ENCODE measurements at places on chromosomes 4 and X.

- no peak for DNase-seq
These were observed 49.2 kb downstream of the VSIG4 start for GRCh38 chrX:65990702-65991101.

- no peak for DNase-seq
These were observed 742.6 kb downstream of the FAT4 start for GRCh38 chr4:126057371-126057770.

GRCh38 chrX:149527705-149528104, 13.1 kb upstream of the EOLA1 start:
- no peak for DNase-seq

DNA sequence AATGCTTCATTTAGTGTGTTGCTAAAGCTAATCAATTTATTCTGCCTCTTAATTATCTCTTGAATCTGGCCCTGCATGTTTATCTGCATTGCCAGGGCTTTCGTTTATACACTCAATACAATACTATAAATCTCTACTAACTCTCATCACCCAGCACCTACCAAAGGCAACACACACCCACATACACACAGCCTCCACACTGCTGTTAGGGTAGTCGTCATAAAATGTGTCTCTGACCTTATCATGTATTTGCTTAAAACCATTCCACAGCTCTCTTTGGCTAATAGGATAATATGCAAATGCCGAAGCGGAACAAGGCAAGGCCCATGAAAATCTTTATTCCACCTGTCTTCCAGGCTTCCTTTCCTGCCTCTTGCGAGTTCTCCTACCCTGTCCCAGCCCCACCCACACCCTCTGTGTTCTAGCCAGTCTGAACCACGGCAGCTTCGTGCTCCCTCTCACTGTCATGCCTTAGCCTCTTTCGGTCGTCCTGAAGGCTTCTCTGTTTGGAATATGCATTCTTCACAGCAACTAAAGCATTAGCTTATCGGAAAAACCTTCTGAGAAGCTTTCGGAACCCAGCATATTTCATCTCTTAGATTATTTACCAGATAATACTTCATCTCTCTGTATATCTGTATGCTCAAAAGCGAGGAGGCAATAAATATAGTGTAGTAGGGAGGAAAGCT, 333.5 kb downstream of the TENM3 start:
- DNase-seq, result no peak

- DNase-seq, result no peak
These were observed 985.6 kb upstream of the PCDH7 start for GRCh38 chr4:29734343-29735213.

GRCh38 chr4:169202145-169202699, 68.5 kb downstream of the SH3RF1 start:
- DNase-seq, result no peak

DNA sequence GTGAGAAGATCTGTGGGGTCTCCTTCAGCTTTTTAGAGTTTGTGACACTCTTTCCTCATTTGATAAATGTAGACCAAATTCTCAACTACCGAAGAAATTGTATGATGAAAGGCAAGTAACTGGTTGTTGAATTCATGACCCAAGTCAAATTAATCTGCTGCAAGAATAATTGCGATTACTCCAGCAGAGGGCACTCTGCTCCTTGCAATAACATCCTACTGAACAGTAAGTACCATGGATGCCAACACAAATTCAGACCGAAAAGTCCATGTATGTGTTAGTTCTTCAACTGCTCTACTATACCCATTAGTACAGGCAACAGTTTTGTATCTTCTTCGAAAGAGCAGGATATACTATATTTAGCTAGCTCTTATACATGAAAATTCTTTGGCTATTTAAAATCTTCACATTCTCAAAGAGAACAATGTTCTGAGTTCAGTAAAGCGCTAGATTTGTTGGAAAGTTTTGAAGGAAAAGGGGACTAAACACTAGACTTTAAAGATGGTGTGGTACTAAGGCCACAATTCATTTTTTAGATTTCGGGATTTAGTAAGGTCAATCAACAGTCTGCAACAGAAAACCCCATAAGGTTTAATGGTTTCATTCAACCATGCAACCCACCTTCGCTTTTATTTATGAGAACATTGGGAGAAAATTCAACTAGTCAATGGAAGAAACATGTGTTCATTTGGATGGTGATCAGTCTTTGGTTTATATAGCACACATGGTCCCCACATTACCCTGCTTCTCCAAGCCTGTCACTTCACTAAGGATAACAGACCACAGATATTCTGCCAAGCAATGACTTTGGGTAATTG, 105.4 kb upstream of the TBC1D9 start:
- peak; percentile 90 for DNase-seq

GRCh38 chr4:182904211-182904761, 12.9 kb downstream of the DCTD start:
- DNase-seq, result no peak

- DNase-seq, result no peak
These were observed 540.5 kb upstream of the BOD1L1 start for GRCh38 chr4:14167876-14168510.

- no peak for DNase-seq
These were observed 41.0 kb upstream of the JADE1 start for GRCh38 chr4:128768373-128768996.

DNA sequence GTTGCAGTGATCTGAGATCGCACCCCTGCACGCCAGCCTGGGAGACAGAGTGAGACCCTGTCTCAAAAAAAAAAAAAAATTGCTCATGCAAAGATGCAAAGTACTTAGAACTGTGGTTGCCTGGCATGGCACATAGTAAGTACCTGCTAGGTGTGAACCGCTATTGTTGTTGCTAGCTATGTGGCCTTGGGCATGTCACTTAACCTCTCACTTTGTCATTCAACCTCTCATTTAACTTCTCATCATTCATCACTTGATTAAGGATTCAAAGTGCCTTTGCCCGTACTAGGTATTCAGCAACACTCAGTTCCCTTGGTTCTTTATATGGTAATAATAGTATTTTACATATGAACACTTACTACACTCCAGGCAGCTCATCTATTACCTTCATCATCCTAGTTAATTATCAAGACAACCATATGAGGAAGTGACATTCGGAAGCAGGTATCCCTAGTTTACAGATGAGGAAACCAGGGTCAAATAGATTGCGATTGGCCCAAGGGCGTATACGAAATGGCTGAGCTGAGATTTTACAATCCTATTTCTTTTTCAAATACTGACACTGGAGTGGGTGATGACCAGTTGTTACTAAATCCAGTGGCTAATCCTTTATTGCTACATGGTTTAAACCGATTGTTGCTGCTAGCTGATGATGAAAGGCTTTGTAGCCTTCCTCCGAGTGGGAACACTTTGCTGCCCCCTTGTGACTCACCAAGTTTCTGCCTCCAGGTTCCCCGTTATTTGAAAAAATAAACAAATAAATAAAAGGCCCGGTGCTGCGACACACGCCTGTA, 28.8 kb upstream of the SOWAHD start:
- DNase-seq, result peak; percentile 56

DNA sequence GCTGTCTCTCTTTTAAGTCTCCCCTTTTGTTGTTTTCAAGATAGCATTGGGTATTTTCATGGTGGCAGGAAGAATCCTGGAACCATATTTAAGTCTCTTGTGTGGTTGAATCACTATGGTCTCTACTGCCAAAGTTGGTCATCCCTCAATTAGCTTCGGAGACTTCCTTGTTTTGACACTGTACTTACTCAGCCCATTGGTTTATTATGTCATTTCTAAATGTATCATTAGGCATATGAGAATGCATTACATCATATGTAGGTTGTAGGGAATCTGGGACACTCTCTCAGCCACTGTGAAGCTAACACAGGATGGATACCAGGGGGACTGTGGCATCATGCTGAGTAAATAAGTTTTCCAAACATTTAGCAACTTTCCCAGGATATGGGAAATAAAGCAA, 211.8 kb downstream of the DTHD1 start:
- DNase-seq, result no peak

DNA sequence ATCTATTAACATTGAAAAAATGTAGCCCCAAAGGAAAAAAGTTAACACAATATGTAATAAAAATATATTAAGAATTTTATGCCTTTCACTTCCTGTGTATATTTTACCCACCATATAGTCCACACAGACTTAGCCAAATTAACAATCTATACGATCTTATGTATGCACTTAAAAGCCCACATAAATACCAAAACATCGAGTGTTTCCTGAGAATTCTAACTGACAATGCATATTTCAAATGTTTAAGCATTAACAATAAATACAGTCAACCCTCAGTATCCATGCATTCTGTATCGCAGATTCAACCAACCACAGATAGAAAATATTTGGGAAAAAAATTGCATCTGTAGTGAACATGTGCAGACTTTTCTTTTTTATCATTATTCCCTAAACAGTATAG, 226.8 kb downstream of the COL25A1 start:
- DNase-seq, result no peak

DNA sequence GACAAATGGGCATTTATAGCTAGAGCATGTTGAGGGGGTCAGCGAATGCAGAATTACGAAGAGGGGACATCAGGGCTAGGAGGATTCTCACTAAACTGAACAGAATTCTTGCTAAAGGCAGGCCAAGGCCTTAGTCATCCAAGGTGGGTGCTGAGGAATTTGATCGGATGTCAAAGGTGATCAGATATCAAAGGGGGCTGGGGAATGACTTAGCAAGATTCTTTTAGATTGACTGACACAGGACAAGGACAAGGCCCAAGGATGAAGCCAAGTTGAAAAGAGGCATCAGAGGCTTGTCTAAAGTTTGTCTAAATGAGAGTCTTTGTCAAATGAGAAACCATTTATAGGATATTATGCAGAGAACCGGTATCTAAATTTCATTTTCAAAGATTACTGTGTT, 9.7 kb downstream of the TMEM184C start:
- no peak for DNase-seq

GRCh38 chr4:6180841-6181631, 19.3 kb downstream of the JAKMIP1 start:
- DNase-seq, result no peak

- no peak for DNase-seq
These were observed 56.7 kb downstream of the NAF1 start for GRCh38 chr4:163109967-163110366.

DNA sequence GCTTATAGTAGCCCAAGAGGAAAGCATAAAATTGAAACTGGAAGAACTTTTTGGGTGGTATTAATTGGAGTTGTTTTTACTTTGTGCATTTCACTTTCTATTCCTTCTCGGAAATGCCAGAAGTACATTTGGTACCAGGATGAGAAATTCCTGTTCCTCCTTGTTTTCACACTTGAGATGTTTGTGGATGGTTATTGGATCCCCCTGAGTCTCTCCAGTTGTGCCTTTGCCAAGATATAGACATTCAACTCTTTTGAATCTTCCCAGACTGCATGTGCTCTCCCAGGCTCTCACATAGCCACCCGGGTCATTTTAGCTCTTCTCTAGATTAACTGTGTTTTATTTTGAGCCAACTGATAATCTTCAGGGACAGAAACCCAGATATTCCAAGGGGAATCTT, 120.5 kb downstream of the AFF1 start:
- no peak for DNase-seq

- DNase-seq, result no peak
These were observed 107.7 kb downstream of the BLTP1 start for GRCh38 chr4:122259849-122260248.

- DNase-seq, result no peak
These were observed 88.0 kb downstream of the ARSF start for GRCh38 chrX:3129256-3129655.

- peak; percentile 94 for DNase-seq
These were observed 25.3 kb downstream of the FAM241A start for GRCh38 chr4:112170451-112170993.

DNA sequence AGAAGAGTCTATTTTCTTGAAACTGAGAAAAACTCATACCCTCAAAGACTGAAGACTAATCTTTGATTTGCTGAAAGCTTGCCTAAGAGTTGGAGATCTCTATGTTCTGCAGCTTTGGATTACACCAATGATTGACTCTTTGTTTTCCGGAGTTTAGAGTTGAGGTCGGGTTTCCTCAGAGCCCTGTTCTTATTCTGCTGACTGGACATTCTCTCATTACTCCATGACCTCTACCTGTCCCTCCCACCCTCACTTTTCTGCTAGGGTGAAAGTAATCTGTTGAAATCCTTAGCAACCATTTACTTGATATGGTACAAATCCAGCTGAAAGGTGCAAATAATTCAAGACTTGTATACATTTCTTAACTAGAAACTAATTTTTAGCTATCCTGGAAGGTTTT, 421.5 kb upstream of the FRG1 start:
- DNase-seq, result no peak

DNA sequence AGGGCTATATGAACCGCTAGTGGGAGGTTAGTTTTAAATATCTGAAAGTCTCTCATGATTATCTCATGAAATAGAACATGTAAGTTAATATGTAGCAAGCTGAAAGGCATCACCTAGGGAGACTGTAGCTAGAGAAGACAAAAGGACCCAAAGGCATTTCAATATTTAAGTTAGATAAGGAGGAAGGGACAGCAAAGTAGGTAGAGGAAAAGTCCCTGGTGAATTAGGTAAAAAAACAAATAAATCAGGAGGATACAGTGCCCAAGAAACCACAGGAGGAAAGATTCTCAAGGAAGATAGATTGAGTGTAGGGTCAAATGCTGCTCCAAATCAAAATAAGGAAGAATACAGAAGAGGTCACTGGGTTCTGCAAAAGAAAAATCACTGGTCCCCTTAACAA, 175.5 kb downstream of the GASK1B start:
- DNase-seq, result no peak

- no peak for DNase-seq
These were observed 34.9 kb upstream of the USP9X start for GRCh38 chrX:41050359-41050758.

- DNase-seq, result no peak
These were observed 131.5 kb downstream of the PRSS12 start for GRCh38 chr4:118221227-118221800.

- DNase-seq, result no peak
These were observed at the start of gene ATOH1 for GRCh38 chr4:93828332-93828994. ATOH1 (plus strand) TSS chr4:93828753; CDS start chr4:93828927, 174 bp downstream.

GRCh38 chr4:54097152-54097551, 2.8 kb upstream of the GSX2 start:
- DNase-seq, result no peak

GRCh38 chr4:25991340-25991739, 77.3 kb downstream of the SMIM20 start:
- no peak for DNase-seq

DNA sequence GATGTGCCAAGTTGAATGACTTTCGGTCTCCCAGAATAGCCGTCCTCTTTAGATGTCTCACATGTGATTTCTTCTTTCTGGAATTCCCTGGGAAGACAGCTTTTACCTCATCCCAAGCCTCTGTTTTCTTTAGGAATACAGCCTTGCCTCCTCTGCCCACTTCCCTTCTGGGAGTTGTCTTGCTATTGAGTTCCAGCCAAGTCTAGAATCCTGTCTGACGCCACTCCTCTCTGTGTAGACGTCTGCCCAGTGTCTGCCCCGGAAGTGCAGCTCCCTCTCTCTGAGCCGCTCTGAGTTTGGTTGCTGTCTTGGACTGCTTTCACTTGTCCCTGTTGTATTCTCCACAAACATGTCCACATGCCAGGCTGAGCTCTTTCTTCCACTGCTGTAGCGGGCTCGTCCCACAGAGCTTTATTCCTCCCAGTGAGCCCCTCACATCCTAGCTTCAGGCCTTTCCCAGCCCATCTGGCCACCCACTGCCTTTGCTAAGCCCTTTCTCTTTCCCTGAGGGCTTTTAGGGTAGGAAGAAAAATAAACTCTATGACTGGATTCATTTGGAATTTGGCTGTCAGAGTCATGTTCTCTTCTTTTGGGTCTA, 9.0 kb upstream of the IGFBP7 start:
- peak; percentile 63 for DNase-seq
